ENCODE measurements at places on chromosomes 11 and 22.
A peak's percentile ranks its signal among the peaks of the same experiment; 100 is the strongest.

DNA sequence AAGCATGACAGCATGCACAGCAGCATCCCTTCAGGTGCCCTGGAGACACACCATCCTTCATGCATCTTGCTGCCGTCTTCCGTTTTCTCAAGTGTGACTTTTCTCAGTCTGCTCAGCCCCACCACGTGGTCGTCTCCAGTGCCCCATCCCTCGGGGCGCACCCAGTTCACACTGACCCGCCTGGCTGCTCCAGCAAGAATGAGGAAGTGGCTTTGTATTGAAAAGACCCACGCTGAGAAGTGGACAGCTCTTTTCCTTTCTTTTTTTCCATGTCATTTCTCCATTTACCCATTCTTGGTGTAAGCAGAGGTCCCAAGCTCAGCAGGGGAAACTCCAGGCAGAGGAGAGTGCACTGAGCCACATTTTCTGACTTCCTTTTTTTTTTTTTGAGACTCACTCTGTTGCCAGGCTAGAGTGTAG, 14.5 kb downstream of the SERPINH1 start:
- H3K27me3 ChIP-seq = no peaks in the 10 kb centered on the region
- H3K4me3 ChIP-seq = no peak overlapping the region

GRCh38 chr11:71103266-71103665, 149.1 kb downstream of the SHANK2 start:
- no peak overlapping the region for H3K4me3 ChIP-seq
- H3K36me3 ChIP-seq = no peaks in the 10 kb centered on the region
- H3K4me1 ChIP-seq = peaks cover 4% of the 10 kb centered on the region
- H3K27me3 ChIP-seq = no peaks in the 10 kb centered on the region

DNA sequence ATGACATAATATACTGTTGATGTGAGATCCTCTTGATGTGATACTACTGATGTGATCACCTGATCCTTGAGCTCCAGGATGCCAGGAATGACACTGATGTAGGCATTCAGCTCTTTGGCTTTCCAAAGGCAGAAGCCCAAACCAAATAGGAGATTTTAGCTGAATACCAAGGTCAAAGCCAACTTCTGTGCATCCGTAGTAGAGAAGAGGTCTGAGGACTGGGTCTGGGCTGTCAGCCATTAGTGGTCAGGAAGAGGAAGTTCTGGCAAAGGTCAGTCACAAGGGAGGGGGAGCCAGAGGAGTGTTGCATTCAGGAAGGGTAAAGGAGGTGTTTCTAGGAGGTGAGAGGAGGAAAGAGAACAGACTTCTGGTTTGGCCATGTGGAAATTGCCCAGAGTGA, 53.4 kb upstream of the PARVG start:
- no peaks in the 10 kb centered on the region for H3K36me3 ChIP-seq
- no peaks in the 10 kb centered on the region for H3K4me1 ChIP-seq
- no peak for DNase-seq
- H3K27me3 ChIP-seq = no peaks in the 10 kb centered on the region

- no peak overlapping the region for H3K27ac ChIP-seq
- no peaks in the 10 kb centered on the region for H3K36me3 ChIP-seq
- H3K4me1 ChIP-seq = peaks cover 23% of the 10 kb centered on the region
- H3K27me3 ChIP-seq = no peaks in the 10 kb centered on the region
- no peak overlapping the region for H3K4me3 ChIP-seq
Measured at GRCh38 chr22:19753090-19753842, 7.3 kb upstream of the TBX1 start.

DNA sequence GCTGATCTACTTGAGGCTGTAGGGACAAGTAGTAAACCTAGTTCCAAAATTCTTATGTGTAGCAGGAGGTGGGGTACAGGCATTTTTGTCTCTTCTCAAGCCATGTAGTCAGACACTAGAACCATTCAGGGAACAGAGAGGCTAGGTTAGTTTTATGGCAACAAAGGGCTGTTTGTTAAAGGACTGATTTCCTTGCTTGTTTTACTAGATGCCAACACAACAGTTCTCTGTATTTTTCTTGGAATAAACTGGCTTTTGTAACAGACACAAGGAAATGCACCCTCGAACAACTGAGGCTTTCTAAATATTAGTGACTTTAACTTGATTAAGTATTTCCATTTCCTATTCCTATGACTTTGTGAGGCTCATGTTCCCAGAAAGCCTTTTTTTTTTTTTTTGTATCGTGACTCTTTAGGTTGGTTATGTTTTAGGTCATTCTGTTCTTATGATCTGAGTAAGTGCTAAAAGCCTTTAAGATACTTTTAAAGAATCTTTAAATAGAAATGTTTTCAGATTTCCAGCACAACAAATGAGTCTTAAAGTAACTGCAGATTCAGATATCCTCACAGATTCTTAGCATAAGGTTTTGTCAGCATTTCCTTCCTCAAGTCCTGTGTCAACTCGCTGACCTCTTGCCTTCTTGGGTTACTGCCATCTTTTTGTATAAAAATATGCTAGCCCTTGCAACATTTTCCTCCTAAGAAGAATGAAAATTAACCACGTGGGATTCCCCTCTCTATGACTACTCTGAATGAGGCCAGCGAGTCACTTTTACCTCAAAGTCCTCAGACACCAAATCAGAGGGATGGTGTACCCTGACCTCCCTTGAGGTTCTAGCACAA, 92.5 kb downstream of the CCDC83 start:
- no peaks in the 10 kb centered on the region for H3K36me3 ChIP-seq
- peaks cover 17% of the 10 kb centered on the region for H3K4me1 ChIP-seq
- DNase-seq = no peak
- no peak overlapping the region for H3K4me3 ChIP-seq

GRCh38 chr22:45702981-45703380, 31.3 kb downstream of the ATXN10 start:
- no peaks in the 10 kb centered on the region for H3K36me3 ChIP-seq
- no peak for DNase-seq
- H3K27ac ChIP-seq = no peak overlapping the region
- H3K4me3 ChIP-seq = no peak overlapping the region
- no peaks in the 10 kb centered on the region for H3K4me1 ChIP-seq

GRCh38 chr11:11985954-11986949, 22.2 kb downstream of the DKK3 start:
- H3K27me3 ChIP-seq = no peaks in the 10 kb centered on the region
- DNase-seq = no peak
- H3K36me3 ChIP-seq = no peaks in the 10 kb centered on the region
- H3K4me3 ChIP-seq = no peak overlapping the region
- no peak overlapping the region for H3K27ac ChIP-seq

GRCh38 chr22:50299785-50300619, 7.4 kb downstream of the PLXNB2 start:
- peak overlapping the region; percentile 56 for H3K27ac ChIP-seq
- no peaks in the 10 kb centered on the region for H3K27me3 ChIP-seq
- H3K4me3 ChIP-seq = no peak overlapping the region
- H3K36me3 ChIP-seq = no peaks in the 10 kb centered on the region
- peaks cover 96% of the 10 kb centered on the region for H3K4me1 ChIP-seq
- DNase-seq = no peak

DNA sequence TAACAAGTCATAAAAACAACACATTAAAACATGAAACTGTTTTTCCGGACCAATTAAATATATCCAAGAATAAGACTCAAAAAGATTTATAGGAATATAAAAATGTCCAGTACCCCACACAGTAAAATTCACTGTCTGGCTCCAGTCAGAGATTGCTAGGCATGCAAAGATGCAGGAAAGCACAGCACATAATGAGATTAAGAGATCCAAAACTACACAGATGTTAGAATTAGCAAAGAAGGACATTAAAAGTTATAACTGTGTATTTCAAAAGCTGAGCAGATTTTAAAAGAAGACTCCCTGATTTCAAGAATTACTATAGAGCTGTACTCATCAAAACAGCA, 13.6 kb downstream of the LRRC75B start:
- H3K36me3 ChIP-seq = no peaks in the 10 kb centered on the region
- no peak overlapping the region for H3K4me3 ChIP-seq
- peaks cover 32% of the 10 kb centered on the region for H3K4me1 ChIP-seq
- no peaks in the 10 kb centered on the region for H3K27me3 ChIP-seq
- H3K27ac ChIP-seq = no peak overlapping the region
- DNase-seq = no peak

DNA sequence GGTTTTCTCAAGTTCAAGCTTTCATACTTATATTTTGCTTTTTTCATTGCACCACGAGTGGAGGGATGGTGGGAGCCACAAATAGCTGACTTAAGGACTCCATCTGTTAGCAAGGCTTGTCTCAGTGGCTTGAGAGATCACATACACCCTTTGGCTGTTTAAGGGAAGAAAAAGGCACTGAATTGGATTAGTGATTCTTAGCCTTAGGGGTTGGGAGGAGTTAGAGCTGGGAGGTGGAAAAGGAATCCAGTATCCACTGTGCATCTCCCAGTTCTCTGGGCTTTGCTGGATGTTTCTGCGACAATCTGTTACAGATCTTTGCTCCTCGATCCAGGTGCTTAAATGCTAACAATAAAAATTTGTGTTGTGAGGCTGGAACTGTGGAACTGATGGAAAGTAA, 593.6 kb downstream of the CNTN5 start:
- no peaks in the 10 kb centered on the region for H3K36me3 ChIP-seq
- no peak for DNase-seq
- no peaks in the 10 kb centered on the region for H3K27me3 ChIP-seq
- H3K4me3 ChIP-seq = no peak overlapping the region
- H3K4me1 ChIP-seq = no peaks in the 10 kb centered on the region
- H3K27ac ChIP-seq = no peak overlapping the region

DNA sequence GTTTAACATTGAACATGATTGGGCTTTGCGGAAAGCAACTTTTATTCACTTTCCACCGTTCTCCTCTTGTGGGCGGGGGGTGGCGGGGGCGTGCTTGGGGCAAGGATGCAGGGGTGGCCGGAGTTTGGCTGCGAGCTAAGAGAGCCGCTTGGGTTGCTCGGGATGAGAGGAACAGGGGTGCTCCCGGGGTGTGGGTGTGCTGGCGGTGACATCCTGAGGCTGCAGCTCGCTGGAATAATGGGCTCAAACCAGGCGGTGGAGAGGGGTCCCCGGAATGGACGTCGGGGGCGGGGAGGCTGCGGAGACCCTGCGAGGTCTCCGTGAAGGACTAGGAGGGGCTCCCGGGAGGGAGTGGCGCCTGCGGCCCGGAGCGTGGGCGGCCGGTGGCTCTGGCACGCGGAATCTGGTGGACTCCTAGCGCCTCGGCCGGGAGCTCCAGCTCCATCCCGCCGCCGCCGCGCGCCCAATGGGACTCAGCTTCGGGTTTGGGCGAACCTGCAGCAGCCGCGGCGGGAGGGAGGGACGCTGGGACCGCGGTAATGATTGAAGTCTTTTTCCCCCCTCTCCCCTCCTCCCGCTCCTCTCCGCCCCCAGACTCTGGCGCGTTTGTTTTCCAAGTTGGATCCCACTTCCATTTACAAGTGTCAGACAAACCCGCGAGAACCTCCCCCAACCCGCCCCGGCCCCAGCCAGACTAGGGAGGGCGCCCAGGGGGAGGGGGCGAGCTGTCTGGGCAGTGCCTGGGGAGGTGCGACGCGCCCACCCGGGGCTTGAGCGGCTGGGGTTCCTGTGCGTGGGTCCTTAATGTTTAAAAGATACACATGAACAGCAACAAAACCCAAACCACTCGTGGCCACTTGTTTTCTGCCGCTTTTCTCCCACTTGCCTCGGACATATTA, 2.0 kb downstream of the FAT3 start:
- DNase-seq = no peak
- H3K27ac ChIP-seq = no peak overlapping the region
- no peaks in the 10 kb centered on the region for H3K27me3 ChIP-seq
- peaks cover 32% of the 10 kb centered on the region for H3K4me1 ChIP-seq

DNA sequence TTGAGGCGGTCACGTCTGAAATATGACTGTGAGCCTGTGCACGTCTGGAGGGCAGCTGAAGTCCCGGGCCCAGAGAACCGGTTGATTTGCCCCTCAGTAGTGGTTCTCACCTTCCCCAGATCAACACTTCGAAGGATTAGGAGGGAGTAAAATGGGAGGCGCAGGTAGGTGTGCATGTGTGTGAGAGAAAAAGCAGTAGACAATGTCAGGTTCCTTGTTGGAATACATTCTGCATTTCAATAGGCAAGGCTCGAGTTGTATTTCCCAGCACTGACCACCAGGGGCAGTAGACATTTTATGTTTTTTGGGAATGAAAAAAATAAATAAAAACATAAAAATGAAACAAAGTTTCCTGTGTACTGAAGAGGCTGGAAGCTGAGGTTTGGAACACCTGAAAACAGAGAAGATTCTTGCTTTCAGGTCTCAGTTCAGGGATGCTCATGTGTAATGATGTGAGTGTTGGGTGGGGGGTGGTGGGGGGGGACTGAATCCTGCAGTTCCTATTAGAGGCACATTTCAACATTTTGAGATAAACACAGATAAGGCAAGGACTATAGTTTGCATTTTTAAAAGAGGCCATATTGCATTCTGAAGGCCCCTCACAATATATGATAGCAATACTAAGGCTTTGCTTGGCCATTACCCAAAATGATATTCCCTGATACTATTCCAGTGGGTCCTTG, 333.9 kb downstream of the CADM1 start:
- peak; percentile 33 for DNase-seq
- H3K36me3 ChIP-seq = no peaks in the 10 kb centered on the region
- no peak overlapping the region for H3K4me3 ChIP-seq
- no peaks in the 10 kb centered on the region for H3K27me3 ChIP-seq
- H3K27ac ChIP-seq = no peak overlapping the region

GRCh38 chr22:47565607-47566006, 803.2 kb downstream of the TBC1D22A start:
- no peak overlapping the region for H3K27ac ChIP-seq
- DNase-seq = no peak
- no peaks in the 10 kb centered on the region for H3K4me1 ChIP-seq
- no peak overlapping the region for H3K4me3 ChIP-seq

DNA sequence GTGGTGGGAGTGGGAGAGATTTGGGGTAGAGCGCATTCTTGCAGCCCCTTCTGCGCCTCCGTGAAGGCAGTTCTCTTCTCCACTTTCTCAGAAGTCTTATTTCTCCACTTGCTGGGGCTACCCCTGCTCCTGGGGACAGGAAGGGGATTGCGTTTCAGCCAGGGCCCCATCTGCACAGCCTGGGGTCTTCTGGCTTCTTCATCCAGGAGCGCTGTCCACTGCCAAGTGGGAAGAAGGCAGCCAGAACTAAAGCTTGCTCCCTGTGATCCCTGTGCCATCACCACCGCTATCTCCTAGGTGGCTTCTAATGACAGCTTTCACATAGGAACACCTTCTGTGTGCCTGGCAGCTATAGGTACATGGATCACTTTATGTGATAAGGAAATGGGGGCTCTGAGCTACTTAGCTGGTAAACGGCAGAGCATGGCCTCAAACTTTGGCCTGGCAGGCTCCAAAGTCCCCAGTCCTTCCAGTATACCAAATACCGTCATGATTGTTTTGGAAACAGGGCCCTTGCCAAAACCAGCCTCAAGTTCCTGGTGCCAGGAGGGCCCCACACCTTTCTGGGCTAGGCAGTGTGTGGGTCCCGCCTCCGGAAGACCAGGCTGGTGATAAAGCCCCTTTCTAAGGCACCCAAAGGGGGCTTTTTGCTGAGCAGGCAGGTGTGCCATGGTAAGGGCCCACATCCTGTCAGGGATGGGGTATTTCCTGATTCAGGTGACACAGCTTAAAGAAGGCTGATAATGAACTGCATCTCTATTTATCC, 60.4 kb upstream of the PAX6 start:
- DNase-seq = no peak
- H3K27me3 ChIP-seq = no peaks in the 10 kb centered on the region
- peaks cover 9% of the 10 kb centered on the region for H3K4me1 ChIP-seq
- no peak overlapping the region for H3K27ac ChIP-seq
- H3K36me3 ChIP-seq = no peaks in the 10 kb centered on the region
- no peak overlapping the region for H3K4me3 ChIP-seq
